ENCODE measurements at places on chromosomes 4 and X.
A peak's percentile ranks its signal among the peaks of the same experiment; 100 is the strongest.

DNA sequence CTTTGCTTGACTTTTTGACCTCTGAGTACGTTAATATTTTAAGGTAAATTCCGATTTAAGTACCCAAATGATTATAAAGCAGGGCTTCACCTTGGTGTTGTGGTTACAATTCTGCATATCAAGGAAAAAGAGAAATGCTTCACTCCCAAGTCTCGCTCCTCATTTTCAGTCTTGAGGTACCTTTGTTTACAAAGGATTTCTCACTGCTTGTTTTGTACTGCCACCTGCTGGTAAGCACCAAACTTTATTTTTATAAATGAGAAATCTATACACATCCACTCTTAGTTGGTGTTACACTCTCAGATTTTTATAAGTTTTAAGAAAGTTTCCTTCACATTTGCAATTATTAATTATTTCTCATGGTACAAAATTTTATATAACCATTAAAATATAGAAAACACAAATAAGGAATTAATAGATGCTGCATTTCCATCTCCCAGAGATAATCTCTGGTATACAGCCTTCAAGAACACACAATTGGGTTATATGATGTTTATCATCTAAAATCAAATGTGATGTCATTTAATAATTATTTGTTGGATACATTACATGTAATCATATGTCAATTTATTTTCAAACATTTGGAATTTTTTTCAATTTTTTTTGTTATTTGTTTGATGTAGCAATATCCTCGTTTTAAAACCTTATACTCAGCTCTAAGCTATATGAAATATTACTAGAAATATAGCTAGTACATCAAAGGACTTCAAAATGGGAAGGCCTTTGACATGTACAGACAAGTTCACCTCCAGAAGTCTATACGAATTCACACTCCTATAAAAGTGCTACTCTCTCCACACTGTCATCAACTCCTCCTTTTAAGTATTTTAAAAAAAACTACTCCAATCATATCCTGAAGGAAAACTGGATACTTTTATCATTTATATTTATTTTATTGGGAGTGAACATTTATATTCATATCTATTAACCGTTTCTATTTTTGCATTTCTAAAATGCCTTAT lies 179.9 kb downstream of the KCNIP4 start:
- peak; percentile 84 for DNase-seq

GRCh38 chr4:83558680-83559079 lies 22.8 kb downstream of the GPAT3 start:
- DNase-seq = peak; percentile 54

- no peak for DNase-seq
Measured at GRCh38 chrX:10379878-10380277, 223.1 kb downstream of the CLCN4 start.

GRCh38 chrX:126799059-126799458 lies 20.5 kb upstream of the PRR32 start:
- no peak for DNase-seq

DNA sequence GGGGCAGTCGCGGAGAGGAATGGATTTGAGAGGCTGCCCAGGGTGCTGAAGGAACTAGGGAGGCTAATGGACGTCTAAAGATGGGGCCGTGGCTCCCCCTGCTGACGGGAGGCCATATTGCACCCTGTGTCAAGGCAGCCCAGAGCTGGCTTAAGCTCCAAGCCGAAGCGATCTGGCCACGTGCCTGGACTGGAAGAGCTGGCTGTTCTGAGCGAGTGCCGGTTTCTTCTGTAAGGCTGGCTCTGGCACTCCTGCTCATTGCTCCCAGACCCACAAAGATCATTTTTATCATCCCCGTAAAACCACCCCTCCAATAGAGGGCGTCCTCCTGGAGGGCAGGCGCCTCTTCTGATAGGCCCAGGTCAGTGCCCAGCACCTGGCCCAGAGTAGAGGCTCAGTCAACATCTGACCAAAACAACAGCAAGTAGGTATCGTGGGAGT lies 5.6 kb downstream of the PNCK start:
- DNase-seq = peak; percentile 82

DNA sequence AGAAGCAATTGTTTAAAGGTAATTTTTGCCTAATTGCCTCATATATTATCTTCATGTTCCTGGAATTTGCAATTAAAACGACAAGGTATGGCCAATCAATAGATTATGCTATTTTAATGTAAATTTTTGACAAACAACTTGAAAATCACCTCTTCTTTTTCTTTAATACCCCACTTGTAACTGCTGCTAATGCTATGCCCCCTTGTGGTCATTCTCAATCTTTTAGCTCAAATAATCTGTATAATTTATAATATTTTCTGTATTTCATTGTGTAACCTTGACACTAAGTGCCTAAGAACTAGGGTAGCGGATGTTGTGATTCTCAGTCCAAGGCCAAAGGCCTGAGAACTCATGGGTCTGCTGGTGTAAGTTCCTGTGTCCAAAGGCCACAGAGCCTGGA lies 831.7 kb upstream of the POU3F4 start:
- peak; percentile 14 for DNase-seq

GRCh38 chrX:119503484-119503861 lies 35.2 kb downstream of the SLC25A5 start:
- DNase-seq = peak; percentile 80

DNA sequence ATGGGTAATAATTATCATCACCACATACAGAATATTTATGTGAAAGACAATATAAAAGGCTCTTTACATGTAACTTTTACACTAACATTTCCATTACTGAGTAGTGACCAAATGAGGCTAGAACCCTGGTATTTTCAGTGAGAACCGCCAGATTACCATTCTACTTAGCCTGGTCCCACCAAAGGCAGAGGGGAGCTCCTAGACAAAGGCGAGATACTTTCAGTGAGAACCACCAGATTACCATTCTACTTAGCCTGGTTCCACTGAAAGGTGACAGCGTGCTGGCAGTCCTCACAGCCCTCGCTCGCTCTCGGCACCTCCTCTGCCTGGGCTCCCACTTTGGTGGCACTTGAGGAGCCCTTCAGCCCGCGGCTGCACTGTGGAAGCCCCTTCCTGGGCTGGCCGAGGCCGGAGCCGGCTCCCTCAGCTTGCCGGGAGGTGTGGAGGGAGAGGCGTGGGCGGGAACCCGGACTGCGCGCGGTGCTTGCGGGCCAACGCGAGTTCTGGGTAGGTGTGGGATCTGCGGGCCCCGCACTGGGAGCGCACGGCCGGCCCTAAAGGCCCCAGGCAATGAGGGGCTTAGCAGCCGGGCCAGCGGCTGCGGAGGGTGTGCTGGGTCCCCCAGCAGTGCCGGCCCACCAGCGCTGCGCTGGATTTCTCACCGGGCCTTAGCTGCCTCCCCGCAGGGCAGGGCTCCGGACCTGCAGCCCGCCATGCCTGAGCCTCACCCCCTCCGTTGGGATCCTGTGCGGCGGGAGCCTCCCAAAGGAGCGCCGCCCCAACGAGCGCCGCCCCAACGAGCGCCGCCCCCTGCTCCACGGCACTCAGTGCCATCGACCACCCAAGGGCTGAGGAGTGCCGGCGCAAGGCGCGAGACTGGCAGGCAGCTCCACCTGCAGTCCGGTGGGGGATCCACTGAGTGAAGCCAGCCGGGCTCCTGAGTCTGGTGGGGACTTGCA lies 1276.1 kb downstream of the PCDH7 start:
- no peak for DNase-seq

DNA sequence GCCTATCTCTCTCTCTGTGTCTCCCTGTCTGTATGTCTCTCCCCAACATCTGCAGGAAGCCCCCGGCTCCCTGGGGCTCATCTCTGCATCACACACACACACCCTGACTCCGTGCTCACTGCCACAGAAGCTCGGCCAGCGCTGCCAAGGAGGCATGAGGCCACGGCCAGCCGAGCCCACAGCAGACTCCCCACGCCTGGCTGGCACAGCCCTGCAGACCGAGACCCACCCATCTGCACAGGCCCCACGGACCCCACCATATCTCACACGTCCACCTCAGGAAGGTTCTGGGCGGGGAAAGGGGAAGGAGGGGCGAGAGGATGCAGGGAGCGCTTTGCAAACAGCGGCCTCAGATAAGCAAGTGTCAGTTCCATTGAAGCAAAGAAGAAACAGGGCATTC lies 28.5 kb upstream of the SLC25A6 start:
- DNase-seq = no peak

DNA sequence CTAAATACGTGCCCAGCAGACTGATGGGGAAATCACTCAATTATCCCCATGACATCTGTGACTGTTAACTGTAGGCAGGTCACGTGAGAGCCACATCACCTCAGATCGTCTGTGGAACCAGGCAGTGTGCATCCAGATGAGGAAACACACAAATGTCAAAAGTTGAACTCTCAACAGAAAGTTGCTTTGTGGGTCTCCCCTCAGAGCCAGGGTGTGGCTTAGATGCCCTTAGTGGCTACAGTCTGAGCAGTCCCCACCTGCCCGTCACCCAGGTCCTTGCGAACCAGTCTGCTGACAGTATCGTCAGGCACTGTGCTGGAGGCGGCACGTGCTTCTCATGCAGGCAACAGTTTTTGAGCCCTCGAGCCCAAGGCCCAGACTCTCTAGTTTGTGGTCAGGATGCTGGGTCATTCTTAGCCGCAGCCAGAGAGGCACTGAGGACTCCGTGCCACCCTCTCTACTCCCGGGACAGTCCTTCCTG lies 10.8 kb downstream of the TMEM187 start:
- DNase-seq = no peak

DNA sequence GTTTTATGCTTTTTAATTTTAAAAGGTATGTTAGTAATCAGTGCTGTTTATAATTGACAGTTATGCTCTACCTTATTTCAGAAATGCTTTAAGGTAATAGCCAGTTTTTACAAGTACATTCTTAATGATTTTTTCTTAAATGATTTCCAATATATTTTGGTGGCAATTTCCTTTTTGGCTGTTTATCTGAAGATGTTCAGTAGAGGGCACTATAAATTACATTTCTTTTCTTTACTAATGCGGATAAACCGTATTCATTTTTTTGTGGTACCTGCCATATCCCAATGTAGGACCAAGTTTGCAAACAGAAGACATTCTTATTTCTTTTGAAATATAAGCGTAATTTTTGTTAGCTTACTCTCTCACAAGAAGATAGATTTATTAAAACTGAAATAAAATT lies 65.4 kb downstream of the CCKAR start:
- DNase-seq = no peak

GRCh38 chr4:159010563-159011260 lies 92.2 kb upstream of the RAPGEF2 start:
- DNase-seq = peak; percentile 77

DNA sequence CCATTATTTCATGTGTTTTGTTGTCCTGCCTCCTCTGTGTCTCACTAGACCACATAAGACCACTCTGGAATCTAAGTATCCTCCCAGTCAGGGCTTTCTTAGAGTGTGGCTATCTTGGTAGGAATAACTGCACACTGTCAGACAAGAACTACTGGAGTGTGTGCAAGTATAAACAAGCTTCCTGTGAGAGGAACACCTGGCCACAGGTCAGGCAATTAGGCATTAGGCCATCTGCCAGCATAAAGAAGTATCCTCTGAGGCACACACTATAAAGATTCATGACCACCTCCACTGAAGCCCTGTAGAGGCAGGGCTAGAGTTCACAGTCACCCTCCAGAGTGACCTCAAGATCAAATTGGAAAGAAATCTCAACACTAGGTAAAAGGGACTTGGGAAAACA lies 507.0 kb upstream of the PABPC4L start:
- DNase-seq = no peak
